ENCODE measurements at places on chromosomes 7 and 10. TPM values are rescaled to one million over a fixed set of nuclear protein-coding genes. Genes with fewer than 3 reads are reported as not detected.

The PLXDC2 gene
- total RNA-seq = 25.3 TPM

- no peak for DNase-seq
Measured at GRCh38 chr10:12349629-12350166, 351 bp downstream of the CAMK1D start.

DNA sequence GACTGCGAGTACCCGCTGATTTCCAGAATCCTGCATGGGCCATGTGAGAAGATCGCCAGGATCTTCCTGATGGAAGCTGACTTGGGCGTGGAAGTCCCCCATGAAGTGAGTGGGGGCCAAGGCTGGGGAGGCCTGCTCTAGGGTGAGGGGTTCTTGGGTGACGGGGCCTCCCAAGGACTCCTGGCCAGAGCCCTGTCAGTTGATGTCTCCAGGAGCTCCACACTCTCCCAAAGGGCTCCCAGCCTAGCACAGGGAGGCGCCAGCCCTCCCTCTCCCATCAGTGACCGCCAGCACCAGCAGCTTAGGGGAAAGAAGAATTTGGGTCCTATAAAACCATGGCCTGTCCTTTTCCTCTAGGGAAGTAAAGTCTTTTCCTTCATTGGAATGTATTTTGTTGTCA, 9.8 kb upstream of the ZNF22 start:
- DNase-seq = no peak

GRCh38 chr7:42065942-42066341, 171.1 kb downstream of the GLI3 start:
- DNase-seq = no peak

The CALML3 gene
- total RNA-seq = not detected

All from umbilical cord (tissue), 2 donors.